ENCODE measurements at places on chromosomes 16 and 17. TPM values are rescaled to one million over a fixed set of nuclear protein-coding genes. Genes with fewer than 3 reads are reported as not detected.

Gene METTL16
- 63.9 TPM for total RNA-seq

Gene EVPLL
- total RNA-seq, result not detected

Gene KRT27
- total RNA-seq, result not detected

Gene OR1F1
- total RNA-seq, result not detected

Gene FBXO39
- 0.29 TPM for total RNA-seq

Gene TEKT1
- total RNA-seq, result not detected

Gene AATK
- total RNA-seq, result not detected

Gene ACAP1
- total RNA-seq, result 450 TPM

Gene TBC1D24
- total RNA-seq, result 17.3 TPM

Gene MYO15A
- 1.5 TPM for total RNA-seq

Gene MYO15B
- 412 TPM for total RNA-seq

Gene TLCD1
- total RNA-seq, result not detected

Gene KRT24
- not detected for total RNA-seq

Gene ZSCAN10
- not detected for total RNA-seq

Gene ARL5C
- total RNA-seq, result not detected

Gene THRA
- 53.6 TPM for total RNA-seq

Gene ZFP3
- total RNA-seq, result 12.6 TPM

Gene PRR35
- not detected for total RNA-seq

Gene NPTX1
- total RNA-seq, result not detected

Gene TCAP
- total RNA-seq, result 8.5 TPM

Gene ADAP2
- 3.6 TPM for total RNA-seq

Gene NPIPB13
- 30.8 TPM for total RNA-seq

Gene BTBD17
- total RNA-seq, result not detected
